ENCODE measurements at places on chromosomes 3 and 15.

- no peak for DNase-seq
Observed at GRCh38 chr15:67232591-67232990, 21.9 kb downstream of the AAGAB start.

DNA sequence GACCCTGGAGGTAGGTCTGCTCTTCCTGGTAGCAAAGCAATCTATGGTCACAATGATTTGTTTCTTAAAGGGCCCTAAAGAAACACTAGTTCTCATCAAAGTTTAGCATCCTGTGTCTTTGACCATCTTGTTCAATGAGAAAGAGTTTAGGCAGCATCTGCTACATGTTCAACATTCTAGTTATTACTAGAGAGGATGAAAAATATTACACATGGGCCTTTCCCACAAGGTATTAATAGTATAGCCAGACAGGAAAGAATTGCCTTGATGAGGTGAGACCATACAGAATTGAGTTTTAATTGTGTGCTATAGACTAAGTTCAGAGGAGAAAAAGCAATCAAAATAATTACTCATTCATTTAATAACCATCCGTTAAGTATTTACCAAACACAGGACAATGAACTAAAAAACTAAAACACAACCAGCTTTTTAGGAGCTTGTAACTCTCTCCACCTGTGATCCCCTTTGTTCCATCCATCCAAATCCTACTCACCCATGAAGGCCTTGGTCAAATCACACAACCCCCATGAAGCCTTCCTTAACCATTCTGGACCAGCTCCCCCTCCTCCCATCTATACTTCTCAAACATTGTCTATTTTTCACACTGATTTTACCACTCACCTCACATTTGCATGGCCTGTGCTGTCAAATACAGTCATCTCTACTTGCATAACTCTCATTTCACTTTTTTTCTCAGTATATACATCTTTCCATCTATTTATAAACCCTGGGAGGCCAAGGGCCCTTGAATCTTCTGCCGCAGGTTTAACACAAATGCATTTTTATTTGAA, 122.9 kb downstream of the RORA start:
- DNase-seq = no peak

DNA sequence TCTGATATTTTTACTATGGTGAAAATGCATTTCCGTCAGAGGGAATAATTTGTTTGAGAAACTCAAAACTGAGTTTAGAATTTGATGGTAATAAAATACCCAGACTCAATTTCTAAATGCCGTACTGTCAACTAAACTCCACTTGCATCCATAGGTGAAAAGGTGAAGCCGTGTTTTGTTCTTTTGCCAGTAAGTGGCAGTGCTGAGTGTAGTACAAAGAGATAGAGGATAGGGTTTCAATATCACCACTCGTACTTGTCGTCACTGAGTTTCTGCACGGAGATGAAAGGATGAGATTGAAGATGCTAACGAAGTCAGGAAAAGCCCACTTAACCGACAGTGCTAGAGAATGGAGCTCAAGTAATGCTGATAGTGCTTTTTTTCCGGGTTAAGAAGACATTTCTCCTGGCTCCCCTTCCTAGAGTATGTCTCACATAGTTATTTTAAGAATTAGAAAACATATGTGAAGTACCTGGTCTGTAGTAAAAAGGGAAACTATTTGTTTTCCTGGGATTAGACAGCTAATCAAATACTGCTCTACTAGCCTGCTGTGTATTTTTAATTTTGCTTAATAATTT, 345.1 kb downstream of the IL5RA start:
- peak; percentile 34 for DNase-seq

GRCh38 chr3:143185401-143185800, 65.8 kb downstream of the CHST2 start:
- no peak for DNase-seq

- no peak for DNase-seq
Observed at GRCh38 chr15:41506796-41507341, 6.8 kb downstream of the LTK start.

DNA sequence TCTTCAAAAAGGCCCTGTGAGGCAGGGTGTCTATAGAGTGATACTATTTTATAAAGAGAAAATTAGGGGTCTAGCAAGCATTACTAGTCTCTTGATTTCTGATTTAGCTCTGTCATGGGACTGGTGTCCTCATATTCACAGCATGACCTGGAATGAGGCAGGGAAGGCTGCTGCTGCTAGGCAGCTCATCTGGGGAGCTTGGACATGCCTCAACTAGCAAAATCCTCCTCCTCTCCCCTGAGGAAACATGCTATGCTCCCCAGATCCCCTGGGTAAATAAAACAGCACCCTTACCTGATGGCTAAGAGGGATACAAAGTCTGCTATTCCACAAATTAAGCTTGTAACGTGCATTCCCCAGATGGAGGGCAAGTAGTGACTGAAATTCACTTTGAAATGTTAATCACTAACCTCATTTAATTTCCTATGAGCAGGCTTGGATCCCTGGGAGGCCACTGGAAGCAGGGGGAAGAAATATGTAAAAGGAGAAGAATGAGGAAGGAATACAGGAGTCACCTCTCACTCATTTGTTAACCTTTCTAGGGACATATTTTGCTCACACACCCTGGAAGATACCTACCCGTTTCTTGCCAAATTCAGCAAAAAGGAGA, 709.4 kb downstream of the SQOR start:
- peak; percentile 95 for DNase-seq

GRCh38 chr3:71310359-71310979, 273.1 kb downstream of the FOXP1 start:
- DNase-seq = peak; percentile 37

DNA sequence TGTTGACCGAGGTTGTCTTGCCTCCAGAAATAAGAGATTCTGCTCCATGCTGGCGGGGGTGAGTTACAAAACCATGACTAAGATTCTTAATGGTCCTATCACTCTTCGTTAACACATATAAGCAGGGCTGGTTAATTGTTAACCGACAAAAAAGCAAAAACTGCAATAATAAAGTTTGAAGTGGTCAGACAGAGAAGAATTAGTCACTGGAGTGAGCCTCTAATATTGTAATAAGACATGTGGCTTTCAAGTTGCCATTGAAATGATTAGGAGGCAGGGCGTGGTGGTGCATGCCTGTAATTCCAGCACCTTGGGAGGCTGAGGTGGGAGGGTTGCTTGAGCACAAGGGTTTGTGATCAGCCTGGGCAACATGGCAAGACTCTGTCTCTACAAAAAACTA, 78.4 kb upstream of the NR2F2 start:
- DNase-seq = peak; percentile 98

GRCh38 chr15:60195611-60196010, 191.5 kb downstream of the FOXB1 start:
- DNase-seq = no peak

DNA sequence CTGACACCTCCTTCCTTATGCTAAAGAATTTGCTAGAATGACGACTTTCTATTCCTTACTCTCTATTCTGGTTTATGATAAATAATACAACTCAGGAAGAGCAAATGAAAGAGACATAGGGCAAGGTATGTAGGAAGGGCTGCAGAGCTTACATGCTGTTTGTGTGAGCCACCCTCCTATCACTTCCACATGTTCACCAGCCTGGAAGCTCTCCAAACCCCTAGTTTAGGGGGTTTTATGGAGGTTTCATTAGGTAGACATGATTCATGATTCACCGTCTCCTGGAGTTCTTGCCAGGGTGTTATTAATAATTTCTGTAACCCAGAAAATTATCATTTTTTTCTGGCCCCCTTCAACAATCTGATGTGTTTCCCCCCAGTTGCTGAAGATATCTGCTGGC, 172.1 kb upstream of the COL8A1 start:
- peak; percentile 6 for DNase-seq

DNA sequence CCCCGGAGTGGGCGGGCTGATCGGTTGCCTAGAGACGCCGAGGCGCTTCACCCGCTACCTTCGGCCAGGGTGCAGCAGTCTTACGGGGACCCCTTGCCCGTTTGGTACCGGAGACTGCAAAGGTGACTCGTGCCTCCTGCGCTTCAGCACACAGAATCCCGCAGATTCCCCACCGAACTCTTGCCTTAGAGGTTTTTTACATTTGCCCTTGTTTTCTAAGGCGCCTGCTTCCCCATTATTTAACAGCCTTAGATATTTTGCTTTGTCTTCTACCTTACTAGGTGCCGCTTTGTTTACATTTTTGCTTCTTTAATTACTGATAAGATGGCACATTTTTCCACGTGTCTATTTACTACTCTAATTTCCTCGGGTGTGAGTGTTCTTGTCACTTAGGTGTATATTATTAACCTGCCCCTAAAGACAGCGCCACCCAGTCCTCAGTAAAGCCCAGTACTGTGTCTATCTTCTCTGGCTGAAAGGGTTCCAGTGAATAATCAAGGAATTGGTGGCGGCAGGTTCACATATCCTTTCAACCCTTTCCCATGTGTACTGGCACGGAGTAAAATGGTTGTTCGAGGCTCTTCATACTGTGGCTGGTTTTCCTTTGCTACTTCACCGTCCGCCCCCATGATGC, 573 bp upstream of the CEP152 start:
- DNase-seq = peak; percentile 43

GRCh38 chr3:191366675-191367074, 36.3 kb upstream of the UTS2B start:
- peak; percentile 25 for DNase-seq

DNA sequence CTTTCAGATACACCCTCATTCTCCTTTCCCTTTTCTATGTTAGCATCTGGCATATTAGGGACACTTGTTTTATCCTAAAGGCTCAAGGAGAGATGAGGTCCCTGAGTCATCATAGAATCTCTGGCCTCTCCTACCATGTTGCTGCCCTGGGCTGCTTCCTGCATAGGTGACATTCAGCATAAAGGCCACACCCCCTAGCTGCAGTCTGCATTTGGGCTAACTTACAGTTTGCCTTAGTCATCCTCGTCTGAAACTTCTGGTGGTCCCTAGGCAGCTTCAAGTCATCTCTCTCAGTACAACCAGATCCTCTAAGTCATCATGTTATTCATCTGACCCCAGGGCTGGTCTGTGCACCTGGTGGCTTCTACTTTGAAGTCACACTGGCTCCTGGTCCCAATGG, 982.7 kb upstream of the NR2F2 start:
- DNase-seq = no peak

- DNase-seq = no peak
Observed at GRCh38 chr15:74773329-74773728, 8.6 kb upstream of the CSK start.

- no peak for DNase-seq
Observed at GRCh38 chr3:83218383-83219200, 1457.1 kb upstream of the GBE1 start.

- DNase-seq = peak; percentile 53
Observed at GRCh38 chr3:158532099-158532734, 38.8 kb upstream of the MLF1 start.

- DNase-seq = no peak
Observed at GRCh38 chr15:22868495-22868894, 30.0 kb downstream of the NIPA2 start.

DNA sequence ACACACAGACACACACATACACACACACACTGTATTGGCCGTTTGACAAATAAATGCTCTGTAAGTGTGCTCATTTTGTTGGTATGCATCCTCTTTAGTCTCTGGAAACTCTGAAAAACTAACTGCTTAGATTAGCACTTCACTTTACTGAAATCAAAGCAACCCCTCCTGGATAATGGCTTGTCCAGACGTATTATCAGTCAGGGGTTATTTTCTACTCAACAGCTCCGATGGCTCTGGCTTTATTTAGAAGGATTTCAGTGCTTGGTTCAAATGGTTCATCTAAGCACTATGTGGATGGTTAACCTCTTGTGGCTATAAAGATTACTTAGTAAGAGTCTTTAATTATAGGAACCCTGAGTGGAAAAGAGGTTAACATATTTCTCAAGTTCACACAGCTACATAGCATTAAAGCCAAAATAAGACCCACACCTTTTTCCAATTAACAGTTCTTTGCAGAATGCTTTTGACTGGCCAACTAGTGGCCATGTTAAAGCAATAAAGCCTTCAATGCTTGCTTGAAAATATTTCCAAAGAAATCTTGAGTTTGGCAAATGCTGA, 516.1 kb upstream of the NAALADL2 start:
- DNase-seq = no peak

DNA sequence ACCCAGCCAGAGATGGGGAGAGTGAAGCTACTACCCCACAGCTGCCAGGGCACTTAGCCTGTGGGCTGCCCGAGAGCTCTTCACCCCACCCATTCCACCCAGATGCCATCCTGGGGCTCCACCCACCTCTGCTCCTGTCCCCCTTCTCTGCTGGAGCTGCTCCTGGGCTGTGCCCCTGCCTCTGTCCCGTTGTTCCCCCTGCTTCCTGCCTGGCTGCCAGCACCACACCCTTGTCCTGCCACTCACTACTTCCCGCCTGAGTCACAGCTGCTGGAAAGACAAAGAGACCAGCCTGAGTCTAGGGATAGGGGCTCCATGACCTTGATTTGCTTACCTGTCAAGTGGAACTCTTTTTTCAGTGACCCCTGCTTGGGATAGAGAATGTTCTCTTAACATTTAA, 12.4 kb downstream of the GNAI2 start:
- DNase-seq = peak; percentile 83

Data from kidney tubule cell (primary cell).